ENCODE measurements at places on chromosomes 3 and 15.

- no peak for DNase-seq
These were observed 52.5 kb downstream of the OXNAD1 start for GRCh38 chr3:16317561-16317945.

- no peak for DNase-seq
These were observed 4.5 kb downstream of the MESP2 start for GRCh38 chr15:89780601-89781000.

DNA sequence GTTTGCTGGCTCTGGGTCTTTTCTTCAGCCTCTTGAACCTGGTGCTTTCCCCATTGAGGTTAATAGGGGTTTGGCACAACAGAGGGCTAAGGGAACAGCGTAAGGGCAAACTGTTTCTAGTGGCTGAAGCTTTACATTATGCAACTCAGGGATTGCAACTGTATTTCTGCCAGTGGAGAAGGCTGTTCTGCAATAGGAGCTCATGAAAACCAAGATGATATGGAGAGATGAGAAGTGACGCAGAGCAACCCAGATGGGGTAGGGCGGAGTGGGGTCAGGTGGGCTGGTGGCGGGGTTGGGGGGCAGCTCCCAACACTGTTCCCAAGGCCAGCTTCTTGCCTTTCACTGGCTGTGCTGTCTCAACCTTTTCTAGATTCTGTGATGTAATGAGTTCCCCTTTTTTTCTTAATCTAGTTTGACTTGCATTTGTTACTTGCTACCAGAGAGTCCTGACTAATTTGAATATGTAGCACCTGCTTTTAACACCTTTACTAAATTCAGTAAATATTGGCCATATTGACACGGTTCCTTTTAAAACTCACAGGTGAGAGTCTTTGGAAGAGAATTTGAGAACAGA is 7.2 kb downstream of the GXYLT2 start:
- no peak for DNase-seq

- no peak for DNase-seq
These were observed 2.8 kb downstream of the FYCO1 start for GRCh38 chr3:45992821-45993221.

GRCh38 chr3:99520513-99520912 is 117.9 kb upstream of the COL8A1 start:
- no peak for DNase-seq

DNA sequence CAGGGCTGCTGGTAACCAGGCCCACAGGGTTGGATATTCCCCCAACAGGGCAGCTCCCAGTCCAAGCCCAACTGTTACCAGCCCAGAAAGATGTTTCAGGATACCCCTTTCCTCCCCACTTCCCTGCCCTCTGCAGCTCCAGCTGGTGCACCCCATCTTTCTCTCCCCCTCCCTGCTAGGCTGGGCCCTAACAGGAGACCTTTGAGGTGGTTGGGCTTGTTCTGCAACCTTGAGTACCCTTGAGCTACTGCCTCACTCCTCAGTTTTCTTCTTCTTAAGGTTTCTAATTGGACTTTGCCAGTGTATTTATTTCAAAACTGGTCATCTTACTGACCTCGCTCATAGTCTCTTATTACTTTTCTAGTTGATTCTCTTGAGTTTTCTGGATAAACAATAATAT is 16.9 kb upstream of the INSYN1 start:
- no peak for DNase-seq

- DNase-seq: no peak
These were observed at the start of gene FSTL1 for GRCh38 chr3:120450600-120451271. Gene FSTL1 (minus strand): TSS chr3:120450992. CDS start chr3:120450746, 246 bp downstream.

DNA sequence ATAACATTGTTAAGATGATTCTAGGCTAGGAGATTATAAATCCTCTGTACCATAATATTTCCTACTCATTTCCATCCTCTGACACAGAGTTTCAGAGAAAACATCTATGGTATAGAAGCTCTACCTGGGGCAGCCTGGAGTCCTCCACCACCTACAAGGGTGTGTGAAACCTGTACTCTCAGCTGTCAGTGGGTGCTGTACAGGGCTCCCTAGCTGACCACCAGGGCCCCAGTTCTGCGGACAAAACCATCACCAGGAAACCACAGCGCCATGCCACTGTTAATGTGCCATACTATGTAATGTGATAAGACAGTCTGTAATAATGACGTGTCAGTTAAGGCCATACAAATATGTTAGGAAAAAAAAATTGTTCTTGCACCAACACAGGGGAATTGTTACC is 7.1 kb downstream of the RORA start:
- no peak for DNase-seq

DNA sequence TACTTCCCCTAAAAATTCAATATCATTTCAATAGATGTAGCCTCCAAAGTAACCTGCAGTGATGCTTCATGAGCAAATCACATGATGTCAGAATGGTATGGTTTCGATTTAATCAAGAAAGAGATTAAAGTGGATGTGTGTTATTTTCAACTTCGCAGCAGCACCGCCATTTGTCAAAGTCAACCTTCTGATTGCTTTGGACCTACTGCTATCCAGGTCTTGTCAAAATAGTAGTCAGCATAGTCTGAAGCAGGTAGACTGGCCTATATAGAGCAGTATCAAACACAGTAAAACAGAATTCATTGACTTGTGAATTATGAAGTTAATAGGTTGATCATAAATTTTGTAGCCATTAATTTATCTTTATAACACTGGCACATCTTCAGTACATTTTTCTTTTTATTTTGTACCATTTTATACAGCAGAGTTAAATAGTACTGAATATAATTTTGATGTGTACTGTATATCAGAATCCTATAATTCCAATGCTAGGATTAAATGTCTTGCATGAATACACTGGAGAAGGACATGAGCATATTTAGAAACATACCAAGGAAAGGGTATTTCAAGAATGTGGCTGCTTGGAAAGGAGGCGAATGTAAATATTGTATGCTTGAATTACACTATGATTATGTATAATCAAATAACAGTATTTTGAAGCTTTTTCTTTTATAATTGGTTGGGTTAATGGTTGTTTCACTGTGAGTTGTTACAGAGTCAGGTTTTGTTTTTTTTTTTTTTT is 79.6 kb downstream of the CDIN1 start:
- DNase-seq: no peak

- DNase-seq: no peak
These were observed 53.5 kb downstream of the ANAPC13 start for GRCh38 chr3:134432236-134432635.

DNA sequence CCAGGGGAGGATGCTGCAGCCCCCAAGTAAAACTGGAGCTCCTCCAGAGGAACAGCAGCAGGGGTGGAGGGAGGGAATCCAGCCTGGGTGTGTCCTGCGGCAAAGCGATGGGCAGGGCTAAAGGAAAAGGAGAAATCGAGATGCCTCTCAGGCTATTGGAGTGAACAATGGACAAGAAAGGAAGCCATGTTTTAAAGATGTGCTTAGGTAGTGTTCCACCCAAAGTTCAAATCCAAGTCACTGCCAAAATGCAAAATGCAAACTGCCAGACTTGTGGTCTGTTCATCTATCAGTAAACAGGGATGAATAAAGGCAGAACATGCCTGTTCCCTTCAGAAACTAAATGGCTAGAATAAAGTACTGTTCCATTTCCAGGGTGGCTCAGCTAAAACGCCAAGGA is 197.5 kb upstream of the NSMCE3 start:
- no peak for DNase-seq

DNA sequence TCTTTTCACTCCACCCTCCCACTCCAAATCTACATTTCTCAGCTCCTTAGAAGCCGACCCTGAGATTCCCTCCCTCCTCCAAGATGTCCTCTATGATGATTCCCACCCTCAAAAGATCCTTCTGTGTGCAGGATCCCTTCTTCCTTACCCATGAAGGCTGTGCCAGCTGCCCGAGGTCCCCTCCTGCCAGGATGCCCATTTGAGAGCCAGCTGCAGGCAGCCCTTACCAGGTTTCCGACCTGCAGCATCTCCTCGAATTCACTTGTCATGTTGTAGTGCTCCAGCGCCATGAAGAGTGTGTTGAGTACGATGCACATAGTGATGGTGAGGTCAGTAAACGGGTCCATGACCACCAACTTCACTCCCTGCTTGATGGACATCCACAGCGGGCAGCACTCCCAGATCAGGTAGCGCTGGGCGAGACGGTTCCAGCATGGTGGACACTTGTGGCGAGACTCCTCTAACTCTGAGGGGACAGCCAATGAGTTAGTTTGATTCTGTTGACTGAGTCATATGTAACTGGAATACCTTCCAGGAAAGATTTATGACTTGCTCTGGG is 51.9 kb downstream of the SCN5A start:
- DNase-seq: no peak

GRCh38 chr3:99485286-99485685 is 153.1 kb upstream of the COL8A1 start:
- DNase-seq: no peak

DNA sequence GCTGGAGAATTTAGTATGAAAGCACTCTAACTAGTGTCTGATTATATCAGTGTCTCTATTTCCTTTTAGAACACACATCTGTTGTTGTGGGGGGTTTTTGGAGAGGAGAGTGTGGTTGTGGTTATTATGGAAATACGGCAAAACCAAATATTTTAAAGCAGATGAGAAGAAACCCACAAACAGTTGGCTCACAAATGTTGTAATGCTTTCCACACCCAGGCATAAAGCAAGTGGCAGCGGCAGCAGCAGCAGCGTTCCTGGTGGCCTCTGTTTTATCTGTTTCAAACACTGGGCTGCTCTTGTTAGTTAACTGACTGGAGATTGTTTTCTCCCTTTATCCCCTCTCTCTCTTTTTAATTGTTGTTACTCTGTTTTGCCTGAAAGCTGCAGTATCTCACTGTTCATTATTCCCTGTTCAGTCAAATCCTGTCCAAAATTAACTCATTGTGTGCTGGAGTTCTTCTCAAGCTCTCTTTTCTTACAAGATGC is 1045.5 kb upstream of the NR2F2 start:
- DNase-seq: no peak

DNA sequence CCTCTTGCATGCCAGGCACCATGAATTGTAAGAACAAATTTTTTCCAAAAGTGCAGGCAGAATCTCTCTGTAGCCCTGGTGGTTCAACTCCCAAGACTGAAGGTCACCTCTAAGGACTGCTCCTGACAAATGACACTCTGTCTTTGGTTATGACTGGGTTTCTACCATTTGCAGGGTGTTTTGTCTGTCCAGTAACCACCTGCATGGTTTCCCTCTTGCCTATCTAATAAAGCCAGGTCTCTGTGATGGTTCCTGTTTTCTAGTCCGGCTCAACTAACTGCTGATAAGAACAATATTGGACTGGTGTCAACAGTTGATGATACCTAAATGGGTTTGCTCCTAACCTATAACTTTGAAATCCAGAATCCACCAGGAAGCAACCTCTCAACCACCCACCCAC is 43.7 kb downstream of the ATP8B4 start:
- DNase-seq: no peak

DNA sequence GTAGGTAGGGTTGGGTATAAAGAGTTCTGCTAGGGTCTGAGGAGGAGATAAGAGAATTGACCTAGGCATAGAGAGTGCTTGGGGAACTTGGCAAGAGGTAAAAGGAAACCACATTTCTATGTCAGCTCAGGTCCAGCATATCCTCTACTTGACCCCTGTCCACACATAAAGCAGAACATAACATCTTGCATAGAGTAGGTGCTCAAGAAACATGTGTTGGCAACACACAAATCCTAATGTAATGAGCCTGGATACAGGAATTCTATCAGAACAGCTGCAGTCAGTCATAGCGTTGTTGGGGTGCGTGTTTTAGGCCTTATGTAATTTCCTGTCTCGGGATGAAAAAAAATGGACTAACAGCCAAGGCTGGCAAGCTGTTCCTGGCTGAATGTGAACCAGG is 35.0 kb upstream of the PLCL2 start:
- DNase-seq: no peak

GRCh38 chr3:52231502-52232278 is 6.2 kb upstream of the TLR9 start:
- DNase-seq: no peak

GRCh38 chr15:77527164-77527778 is 105.4 kb downstream of the LINGO1 start:
- DNase-seq: peak; percentile 54

GRCh38 chr3:140085001-140085400 is 150.0 kb downstream of the CLSTN2 start:
- no peak for DNase-seq

DNA sequence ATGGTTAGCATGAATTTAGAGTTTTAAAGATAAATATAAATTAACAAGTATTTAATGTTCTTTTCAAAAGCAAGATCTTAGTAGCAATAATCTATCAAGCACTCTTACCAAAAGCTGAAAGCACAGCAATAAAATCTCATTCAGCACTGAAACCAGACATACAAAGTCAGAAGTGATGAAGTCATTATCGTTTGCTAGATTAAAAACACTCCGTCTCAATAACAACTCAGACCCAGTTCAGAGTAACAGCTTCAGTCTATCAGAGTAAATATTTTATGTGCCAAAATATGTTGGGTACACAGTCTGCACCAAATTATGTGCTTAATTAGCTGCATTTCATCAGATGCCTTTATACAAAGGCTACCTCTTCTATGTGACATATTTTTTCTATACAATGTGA is 41.6 kb downstream of the CPA3 start:
- DNase-seq: no peak

DNA sequence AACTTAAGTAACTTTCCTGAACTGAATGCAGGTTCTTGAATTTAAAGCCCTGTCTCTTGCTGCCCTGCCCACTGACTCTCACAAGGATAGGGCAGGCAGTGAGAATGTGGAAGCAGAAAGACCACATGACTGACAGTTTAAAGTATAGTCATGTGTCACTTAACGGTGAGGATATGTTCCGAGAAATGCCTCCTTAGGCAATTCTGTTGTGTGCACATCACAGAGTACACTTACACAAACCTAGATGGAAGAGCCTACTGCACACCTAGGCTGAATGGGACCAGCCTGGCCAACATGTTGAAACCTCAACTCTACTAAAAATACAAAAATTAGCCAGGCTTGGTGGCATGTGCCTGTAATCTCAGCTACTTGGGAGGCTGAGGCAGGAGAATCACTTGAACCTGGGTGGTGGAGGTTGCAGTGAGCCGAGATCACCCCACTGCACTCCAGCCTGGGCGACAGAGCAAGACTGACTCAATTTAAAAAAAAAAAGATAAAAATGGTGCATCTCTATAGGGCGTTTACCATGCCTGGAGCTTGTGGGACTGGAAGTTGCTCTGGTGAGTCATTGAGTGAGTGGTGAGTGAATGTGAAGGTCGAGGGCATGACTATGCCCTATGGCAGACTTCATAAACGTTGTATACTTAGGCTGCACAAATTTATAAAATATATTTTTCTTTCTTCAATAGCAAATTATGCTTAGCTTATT is 18.9 kb upstream of the COPG1 start:
- no peak for DNase-seq

Measured in skeletal muscle cell (primary cell).